SK-N-DZ (cell line): ENCODE measurements at places on chromosomes 4 and X.

DNA sequence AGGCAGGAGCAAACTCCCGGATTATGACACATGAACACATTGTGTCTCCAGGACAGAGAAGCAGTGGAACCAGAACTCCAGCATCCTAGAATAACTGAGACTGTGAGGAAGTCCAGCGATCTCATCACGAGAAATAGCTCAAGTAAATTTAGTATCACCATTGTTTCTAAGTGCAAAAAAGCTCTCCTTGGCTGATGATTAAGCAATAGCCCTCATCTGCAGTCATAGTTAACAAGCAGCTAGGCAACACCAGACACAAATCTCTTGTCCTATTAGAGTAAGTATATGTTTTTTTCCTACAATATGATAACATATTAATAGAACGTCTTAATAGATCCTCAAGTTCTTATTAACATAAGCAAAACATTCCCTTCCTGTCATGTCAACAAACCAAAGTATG, 2.4 kb upstream of the CFAP299 start:
- DNase-seq, result no peak

- DNase-seq, result no peak
Observed at GRCh38 chr4:83599183-83599582, 63.3 kb downstream of the GPAT3 start.

DNA sequence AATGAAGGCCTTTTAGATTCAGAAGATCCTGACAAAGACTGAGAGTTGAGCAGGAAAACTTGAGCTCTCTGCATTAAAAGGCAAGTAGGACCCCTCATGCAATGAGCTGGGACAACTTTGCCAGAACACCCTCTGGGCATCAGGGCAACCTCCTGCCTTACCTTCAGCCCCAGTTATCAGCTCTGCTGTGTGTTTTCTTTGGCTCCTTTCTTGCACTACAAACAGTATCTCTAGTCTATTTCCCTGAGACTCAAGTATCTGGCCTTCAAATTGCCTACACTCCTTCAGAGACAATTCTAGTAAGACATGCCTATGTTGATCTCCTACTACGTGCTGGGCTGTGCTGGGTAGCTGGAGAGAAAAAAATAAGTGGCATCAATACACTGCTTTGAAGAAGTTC, 192.2 kb downstream of the MID1IP1 start:
- no peak for DNase-seq

DNA sequence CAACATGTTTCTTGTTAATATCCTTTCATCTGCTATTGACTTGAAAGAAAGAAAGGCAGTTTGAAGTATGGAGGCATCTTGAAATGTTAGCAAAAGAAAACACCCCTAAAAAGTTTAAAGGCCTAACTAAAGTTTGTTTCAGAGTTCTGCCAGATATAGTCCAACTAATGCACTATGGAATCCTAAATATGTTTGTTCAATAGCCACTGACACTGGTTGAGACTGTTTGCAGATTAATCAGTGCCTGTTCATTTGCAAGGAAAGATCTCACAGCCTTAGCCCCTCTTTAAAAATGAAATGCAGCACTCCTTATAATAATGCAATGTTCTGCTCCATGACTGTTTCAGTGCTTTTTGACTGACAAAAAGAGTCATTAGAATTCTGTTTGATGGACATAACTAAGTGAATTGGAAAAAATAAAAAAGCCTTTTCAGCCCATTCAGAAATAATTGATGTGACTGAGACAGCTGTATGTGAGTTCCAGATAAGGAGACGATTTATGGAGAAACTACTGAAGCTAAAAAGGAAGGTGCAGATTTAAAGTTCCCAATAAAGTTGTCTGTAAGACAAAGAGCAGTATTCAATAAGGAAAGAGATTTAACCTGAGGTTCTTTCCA, 192.0 kb downstream of the PCDH7 start:
- DNase-seq, result no peak

GRCh38 chr4:187235456-187236170, 512.0 kb upstream of the FAT1 start:
- DNase-seq, result no peak

DNA sequence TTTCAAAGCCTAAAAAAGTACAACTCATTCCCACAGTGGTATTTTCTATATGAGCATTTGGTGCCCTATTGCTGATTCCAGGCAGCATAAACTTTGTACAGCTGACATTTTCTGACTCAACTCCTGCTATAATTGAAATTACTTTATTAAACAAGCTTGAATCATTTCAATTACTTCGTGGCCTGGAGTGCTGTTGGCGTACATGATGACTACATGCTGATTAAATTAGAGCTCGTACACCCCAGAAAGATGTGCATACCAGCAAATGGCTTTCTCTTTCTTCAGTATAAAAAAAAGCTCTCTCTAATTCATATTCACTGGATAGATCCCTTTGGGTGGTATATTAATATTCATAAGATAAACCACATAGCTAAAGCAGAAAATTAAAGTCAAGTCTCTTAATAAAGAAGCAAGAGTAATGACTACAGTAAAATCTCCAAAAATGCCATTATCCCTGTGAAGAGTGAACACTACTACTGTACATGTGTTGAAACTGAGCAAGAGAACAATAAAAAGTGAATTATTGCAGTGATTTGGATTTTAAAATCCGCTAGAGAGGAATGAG, 245.0 kb upstream of the IGFBP7 start:
- DNase-seq, result no peak

- DNase-seq, result no peak
Observed at GRCh38 chr4:35883108-35883507, 361.2 kb downstream of the ARAP2 start.

DNA sequence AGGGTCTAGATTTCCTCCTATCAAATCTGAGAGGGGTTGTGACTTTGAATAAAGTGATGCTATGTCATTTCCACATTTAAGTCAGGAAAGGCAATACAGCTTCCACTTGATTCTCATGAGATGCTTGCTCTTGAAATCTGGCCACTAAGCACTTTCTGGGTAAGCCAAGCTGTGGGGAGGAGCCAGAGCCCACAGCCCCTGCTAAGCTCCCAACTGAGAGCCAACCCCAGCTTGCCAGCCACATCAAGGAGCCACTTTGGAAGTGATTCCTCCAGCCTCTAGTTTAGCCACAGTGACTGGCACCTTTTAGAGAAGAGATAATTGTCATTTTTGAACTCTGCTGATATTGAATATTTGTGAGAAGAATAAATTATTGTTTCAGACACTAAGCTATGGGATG, 1441.5 kb upstream of the IGFBP7 start:
- no peak for DNase-seq

GRCh38 chr4:79236785-79237184, 89.1 kb downstream of the NAA11 start:
- DNase-seq, result no peak

DNA sequence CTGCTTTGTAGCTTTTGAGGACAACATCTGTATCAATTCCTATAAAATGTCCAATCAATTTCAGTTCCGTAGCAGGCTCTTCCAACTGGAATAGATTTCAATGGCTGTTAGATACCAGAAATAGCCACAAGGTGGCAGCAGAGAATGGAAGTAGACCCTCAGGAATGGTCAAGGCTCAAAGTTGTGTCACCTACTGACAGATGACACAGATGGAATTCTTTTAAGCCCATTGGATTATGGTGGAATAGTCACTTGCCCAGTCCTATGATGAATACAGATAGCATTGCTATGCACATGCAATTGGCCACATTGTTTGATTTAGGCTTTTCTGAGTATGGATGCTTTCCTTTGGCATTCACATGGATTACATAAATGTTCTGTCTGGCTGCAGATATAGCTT, 130.4 kb upstream of the RADX start:
- DNase-seq, result peak; percentile 20

DNA sequence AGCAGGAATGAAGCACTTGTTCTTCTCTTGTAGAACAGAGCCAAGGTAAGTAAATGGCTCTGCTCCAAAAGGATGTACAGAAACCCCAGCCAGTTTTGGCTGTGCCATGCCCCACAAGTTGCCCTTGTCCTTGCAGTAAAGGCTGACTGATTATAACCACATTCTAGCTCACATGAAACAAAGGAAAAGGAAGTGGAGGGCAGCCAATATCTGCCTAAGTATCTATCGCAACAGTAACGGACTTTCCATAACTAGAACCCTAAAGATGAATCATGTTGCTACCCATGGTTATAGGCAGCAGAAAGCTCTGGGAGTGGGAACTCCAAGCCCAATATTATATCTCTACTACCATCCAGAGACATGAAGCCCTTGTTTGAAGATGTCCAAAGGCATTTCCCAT, 95.7 kb downstream of the COMMD8 start:
- DNase-seq, result no peak

DNA sequence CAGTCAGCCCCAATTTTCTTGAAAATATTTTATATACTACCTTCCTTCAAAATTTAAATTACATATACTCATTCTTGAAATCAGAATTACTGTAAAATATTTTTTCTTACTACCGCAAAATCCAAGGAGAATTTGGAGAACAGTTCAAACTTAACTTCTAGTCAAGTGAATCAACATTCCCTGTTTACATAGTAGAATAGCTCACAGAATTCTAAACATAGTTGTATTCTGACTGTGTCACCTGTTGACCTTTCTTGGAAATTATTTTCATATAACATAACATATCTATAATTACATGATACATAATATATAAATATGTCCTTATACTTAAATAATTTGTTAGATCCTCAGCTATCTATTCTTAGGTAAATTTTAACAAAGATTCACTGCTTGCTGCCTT, 31.0 kb upstream of the FGF5 start:
- DNase-seq, result no peak

DNA sequence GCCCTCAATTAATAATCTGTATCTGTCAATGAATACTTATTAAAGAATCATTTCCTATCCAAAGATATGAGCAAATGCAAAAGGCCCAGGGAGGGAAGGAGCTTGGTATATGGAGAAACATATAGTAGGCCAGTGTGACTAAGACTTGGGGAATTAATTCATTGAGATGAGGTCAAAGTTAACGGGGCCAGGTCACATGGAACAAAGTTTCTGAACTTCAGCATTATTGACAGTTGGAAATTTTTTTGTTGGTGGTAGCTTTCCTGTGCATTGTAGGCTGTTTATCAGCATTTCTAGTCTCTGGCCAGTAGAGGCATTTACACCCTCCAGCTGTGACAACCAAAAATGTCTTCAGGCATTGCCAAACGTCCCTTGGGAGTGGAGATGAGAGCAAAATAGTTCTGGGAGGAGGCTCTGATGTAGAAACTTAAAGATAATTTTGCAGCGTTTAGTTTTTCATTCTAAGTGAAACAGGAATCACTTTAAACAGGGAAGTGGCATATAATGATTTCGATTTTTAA, 202.0 kb downstream of the SLC4A4 start:
- no peak for DNase-seq

GRCh38 chr4:15947684-15948083, 9.1 kb upstream of the FGFBP1 start:
- no peak for DNase-seq

DNA sequence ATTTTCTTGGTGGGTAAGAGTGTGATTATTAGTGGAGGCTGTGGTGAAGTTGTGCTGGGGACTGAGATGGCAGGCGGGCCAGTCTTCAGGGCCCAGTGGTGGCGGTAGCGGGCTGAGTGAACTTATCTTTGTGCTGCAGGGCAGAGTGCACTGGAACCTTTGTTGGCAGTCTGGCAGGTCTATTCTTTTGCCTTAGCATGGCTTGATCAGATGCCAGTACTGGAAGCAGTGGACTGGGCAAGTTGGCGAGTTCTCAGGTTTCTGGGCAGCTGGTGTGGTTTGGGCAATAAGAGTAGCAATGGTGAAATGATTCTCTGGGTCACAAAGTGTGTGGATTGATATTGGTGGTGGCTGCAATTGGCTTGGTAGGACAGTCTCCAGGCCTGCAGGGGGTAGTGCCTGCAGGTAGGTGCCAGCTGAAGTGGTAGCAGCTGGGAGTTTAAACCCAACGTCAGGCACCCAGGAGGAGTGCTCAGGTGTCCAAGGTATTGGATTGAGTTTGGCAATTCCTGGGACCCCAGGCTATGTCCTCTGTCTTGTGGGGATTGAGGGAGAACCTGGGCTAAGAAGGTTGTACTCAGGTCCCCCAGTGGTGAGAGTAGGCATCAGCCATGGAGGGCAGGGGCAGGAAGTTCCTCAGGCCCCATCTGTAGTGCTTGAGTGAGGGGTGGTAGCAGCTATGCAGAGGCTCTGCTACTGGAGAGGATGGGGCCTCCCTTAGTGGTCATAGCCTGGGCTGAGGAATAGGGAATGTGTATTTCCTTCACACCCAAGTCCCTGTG, 34.9 kb upstream of the SLC25A14 start:
- DNase-seq, result no peak

DNA sequence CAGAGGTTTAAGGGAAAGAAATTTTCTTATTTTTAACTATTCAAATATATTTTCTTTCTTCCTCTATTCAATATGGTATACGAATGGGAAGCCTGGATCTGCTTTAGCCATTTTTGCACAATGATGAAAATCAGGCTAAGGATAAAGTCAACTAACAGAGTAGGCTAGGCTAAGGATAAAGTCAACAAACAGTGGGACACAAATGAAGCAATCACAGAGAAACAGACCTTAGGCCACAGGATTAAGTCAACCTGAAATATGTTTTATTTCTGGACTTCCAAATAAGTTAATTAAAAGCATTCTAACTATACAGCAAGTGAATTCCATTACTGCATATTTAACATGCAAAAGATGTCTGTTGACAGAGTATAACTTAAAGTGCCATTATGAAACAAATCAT, 17.0 kb downstream of the DYNLT3 start:
- DNase-seq, result no peak

DNA sequence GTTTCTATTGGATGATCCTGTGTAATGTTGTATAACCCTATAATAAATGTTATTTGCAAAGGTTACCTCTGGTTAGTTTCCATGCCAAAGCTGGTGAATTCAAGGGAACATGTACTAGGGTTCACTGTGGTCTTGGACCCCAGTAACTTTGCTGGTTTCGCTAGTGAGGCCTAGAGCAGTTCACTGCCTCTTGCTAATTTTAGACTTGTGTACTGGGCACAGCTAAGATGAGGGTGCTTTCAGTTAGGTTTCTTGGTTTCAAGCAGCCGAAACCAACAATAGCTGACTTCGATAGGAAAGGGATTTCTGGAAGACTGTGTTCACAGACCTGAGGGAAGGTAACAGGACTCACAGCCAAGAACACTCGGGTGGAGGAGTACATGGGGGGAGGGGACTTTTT, 215.5 kb upstream of the BCOR start:
- no peak for DNase-seq

DNA sequence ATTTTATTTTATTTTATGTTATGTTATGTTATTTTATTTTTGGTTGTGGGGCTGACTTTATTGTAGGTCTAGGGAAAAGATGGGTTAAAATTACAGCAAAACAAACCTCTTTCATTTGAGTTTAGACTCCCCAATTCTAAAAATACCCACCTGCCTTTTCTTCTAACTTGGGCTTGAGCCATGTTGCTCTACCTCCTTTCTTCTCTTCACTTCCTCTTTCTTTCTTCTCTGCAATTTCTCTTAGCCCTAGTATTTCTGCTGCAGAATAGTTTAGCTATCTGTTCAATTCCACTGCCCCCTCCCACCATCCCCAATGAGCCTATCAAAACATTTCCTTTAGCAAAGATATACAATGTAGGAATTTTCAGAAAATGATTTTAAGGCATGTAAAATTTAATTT, 653.3 kb downstream of the ARAP2 start:
- no peak for DNase-seq

- DNase-seq, result no peak
Observed at GRCh38 chr4:2049811-2050210, 9.3 kb upstream of the NAT8L start.
